ENCODE measurements at places on chromosomes 2 and 18.

DNA sequence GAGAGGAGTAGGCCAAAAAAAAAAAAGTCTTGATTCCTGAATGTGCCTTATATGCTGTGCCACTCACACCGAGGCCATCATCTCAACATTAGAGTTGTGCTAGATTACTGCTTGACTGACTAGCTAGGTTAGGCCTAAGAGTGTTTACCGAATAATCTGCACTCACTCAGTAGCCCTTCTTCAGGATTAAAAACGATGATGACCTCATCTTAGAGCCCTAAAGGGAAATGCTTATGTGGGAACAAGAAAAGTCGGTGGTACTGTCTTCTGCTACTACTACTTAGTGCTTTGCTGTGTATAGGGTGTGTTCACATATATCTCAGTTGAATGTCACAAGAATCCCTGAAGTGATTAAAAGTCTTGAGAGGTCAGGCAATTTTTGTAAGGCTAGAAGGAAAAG, 54.3 kb downstream of the THOC1 start:
- DNase-seq, result no peak

DNA sequence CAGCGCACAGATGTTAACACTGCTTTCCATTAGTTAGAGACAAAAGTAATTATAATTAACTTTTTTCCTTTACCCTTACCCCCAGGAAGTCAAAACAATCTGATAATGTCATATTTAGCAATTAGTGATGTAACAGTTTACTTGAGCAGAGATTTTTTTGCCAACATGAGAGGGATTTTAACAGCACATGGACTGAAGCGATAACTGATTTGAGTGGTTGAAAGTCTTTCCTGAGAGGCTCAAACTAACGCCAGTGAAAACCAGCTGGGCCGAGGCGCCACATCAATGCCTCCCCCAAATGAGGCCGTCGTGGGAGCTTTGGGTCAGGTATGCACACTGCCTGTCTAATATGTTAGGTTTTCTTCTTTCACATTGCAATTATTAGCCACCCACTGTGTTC, 469.9 kb upstream of the SMIM21 start:
- DNase-seq, result no peak

- DNase-seq, result no peak
Measured at GRCh38 chr18:53947092-53947640, 277.3 kb downstream of the MBD2 start.

- no peak for DNase-seq
Measured at GRCh38 chr18:3450012-3450798, at the start of gene TGIF1. TSS of gene TGIF1 (plus strand) at chr18:3450172. CDS start at chr18:3450490, 318 bp downstream.

GRCh38 chr18:32349728-32350395, 120.8 kb downstream of the GAREM1 start:
- DNase-seq, result no peak

GRCh38 chr18:32244881-32245280, 55.0 kb downstream of the MEP1B start:
- DNase-seq, result no peak

DNA sequence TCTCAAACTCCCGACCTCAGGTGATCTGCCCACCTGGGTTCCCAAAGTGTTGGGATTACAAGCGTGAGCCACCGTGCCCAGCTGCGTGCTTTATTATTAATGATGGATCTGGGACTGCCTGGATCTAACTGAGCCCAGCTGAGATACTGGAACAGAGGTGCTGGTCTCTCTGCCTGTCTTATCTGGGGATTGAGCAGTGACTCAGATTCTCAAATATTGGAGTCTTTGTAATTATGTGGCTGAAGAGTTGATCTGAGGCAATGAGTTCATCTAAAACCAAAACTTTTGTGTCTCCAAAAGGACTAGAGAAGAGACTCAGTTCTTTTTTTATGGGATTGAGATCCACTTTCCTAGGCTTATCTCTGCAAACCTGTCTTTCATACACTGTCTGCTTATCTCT, 16.3 kb downstream of the PLEKHB2 start:
- DNase-seq, result no peak

DNA sequence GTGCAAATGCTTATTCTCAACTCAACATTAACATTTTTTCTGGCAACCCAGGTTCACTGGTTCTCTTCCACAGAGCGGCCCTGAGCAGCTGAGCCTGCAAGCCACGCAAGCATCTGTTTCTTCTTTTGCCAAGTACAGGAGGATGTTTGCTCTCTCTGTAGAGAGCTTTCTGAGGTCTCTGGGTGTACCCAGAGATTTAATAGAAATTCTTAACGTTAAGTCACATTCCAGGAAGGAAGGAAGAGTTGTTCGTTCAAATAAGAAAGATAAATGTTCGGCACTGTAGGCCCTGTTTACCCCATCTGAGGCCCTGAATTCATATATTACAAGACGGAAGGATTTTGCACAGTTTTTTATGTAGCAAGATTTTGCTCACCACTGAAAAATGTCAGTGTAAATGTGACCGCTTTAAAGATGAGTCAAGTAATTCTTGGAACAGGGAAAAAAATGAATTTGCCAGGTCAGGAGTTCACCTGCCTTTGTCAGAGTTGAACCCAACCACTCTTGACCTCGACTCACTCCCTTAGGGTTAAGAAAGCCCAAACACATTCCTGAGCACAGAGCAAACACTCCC, 30.1 kb downstream of the KCTD18 start:
- DNase-seq, result no peak
